ENCODE measurements at places on chromosomes 4 and X.

- no peak for DNase-seq
Observed at GRCh38 chr4:168883513-168883912, 126.5 kb downstream of the CBR4 start.

GRCh38 chrX:106144755-106145639 lies 23.1 kb upstream of the PWWP3B start:
- DNase-seq = no peak

DNA sequence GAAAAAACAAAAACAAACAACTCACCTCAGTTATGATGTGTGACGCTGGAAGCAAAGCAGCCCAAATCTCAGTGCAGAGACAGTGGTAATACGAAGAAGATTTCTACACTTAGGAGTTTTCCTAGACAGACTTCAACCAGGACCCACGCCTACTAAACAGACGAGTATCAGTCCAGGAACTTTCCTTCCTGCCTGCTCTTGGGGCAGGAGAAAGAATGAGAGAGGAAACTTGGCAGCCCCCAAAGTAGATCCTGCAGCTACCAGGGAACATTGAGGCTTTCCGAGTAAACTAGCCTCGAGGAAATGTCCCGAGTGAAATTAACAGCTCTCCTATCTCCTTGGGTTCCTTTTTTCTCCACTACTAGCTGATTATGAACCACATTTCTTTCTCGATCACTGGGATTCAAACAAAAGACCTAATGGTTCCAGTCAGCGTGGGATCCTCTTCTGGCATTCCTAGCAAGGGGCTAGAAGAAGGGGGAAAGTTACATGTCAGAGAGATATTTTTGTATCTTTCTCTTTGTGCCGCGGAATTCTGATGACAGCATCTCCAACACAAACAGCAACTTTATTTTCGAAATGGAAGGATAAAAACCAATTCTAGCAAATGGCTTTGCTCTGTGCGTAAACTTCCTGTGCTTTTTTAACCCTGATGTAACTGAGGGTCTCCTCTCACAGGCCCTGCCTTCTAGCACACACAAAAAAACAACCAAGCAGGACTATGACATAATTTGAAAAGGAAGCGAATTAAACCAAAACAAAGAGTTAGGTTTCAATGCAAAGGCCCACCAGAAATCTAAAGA lies 53.2 kb downstream of the PPM1K start:
- no peak for DNase-seq

DNA sequence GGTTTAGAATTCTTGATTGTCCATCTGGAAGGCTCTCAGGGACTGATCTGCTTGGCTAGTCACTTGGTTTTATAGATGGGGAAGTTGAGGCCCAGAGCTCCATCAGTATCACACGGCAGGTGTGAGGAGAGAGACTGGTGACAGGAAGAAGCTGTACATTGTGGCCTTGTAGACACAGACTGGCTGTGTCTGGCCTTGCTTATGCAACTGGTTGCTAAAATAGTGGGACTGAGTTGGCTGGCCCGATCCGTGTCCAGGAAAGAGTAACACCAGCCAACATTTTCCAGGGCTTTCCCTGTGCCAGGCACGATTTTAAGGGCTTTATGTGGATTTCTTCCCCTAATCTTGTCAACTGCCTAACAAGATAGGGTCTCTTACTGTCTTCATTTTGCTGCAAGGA lies 2.8 kb downstream of the TBC1D14 start:
- DNase-seq = no peak

- no peak for DNase-seq
Observed at GRCh38 chr4:56654238-56654632, 26.9 kb downstream of the HOPX start.

- no peak for DNase-seq
Observed at GRCh38 chr4:155473420-155474095, 96.8 kb upstream of the MAP9 start.

DNA sequence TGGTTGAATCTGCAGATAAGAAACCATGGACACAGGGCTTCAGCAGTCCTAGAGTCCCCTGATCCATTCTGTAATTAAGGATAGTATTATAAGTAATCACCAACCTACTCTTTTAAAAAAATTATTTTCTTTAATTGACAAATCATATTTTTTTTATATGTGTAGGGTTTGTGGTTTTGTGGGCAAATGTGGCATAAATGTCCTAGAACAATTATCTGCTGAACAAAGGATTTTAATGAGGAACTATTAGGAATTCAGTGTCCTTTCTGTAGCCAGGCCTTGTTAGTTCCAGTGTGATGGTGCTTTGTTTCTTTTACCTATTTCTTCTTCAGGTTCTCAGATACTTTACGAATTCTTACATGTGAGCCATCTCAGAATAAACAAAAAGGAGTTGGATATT lies 32.4 kb downstream of the PRIMPOL start:
- DNase-seq = no peak
